ENCODE measurements at places on chromosomes 1 and 21.

GRCh38 chr1:14117700-14118099 lies 417.7 kb downstream of the PRDM2 start:
- no peak for DNase-seq

DNA sequence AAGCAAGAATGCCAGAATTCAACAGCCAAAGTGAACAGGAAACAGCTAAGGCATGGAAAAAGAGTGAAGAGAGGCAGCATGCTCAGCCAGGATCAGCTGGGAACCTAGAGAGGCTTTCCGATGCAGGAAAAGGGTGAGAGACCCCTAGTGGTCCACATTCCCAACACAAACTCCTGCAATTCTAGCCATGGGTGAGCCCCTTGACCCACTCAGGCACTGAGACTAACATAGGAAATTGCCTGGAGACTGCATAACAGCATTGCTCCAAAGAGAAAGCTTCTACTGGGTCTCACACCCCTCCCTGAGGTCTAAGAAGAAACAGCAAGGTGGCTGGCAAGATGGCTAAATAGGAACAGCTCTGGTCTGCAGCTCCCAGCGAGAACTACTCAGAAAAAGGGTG lies 123.2 kb downstream of the LHX8 start:
- no peak for DNase-seq

- DNase-seq = no peak
Measured at GRCh38 chr1:31583082-31583994, 7.0 kb downstream of the TINAGL1 start.

DNA sequence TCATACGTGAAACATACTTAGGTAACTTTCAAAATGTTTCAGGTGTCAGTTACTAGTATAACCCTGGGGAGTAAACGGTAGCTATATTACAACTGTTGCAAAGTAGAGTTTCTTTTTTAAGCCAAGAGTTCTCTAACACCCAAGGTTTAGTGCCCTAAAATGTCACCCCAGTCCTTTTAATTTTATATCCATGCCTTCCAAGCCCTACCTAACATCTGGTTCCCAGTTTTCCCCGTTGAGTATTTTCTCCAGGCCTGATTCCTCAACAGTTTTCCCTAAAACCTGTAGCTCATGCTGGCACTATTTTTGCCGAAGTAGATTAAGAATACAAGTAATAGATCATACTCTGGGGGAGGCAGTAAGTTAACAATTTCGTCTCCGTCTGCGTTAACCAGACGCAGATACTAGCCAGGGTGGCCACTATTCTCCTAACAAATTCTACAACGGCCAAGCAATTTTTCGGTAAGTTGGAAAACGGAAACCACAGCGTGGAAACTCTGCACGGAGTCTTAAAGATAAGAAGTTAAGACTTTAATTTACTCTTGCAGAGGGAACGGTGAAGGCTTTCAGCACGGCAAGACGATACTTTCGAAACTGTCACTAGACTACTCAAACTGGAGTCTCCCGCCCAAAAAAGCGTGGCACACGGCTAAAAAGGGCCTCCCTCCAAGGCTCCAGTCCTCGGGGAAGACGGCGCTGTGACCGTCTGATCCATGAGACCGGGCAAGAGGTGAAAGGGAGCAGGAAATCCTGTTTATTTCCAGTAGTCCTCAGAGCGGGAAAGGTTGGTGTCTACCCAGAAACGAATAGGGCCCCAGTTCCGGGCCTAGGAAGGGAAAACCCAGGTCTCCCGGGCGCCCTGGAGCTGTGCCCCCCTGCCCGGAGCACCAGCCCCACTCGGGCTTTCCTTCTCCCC lies 945 bp downstream of the SRSF4 start:
- DNase-seq = no peak

GRCh38 chr1:102595106-102595505 lies 513.2 kb downstream of the COL11A1 start:
- no peak for DNase-seq

All from NCI-H1436 (cell line).